NCI-H1930 (cell line): ENCODE measurements at places on chromosomes 13 and 19.

GRCh38 chr19:10815007-10815536 is 20.9 kb downstream of the TMED1 start:
- DNase-seq, result no peak

DNA sequence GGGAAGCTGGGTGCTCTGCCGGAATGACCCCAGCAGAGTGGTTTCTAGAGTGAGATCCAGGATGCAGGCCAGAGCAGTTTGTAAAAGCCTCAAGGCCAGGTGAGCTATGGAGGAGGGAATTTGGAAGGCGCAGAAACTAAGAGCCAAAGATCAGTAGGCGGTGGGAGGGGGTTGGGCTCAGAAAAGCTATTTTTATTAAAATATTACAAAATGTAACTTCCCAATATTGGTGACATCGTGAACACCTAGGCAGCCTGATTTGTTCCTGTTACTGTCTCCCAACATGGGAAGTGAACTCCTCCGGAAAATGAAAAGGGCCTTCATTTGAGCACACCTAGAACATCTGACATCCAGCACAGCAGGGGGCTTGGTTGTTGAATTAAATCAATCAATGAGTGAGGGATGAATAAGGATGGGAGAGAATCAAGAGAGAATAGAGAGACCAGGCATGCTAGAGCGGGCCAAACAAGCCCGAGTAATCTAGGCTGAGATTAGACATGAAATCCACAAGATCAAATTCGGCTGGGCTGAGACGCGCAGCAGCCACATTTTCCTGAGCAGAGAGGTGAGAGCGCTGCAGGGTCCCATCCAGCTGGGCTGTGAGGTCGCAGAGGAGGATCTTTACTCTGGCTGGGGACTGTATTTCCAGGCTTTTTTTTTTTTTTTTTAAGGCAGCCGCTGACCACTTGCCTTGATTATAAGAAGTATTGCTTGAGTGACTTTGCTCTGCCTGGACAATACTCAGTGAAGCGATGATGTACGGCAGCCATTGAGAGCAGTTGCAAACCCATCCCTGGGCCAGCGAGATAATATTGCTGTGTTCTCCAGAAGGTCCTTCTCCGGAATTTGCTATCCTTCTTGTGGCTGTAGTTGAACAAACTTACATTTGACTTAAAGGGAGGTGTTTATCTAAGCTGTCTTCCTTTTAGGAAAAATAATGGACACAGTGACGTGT is 178.0 kb upstream of the KL start:
- no peak for DNase-seq

GRCh38 chr13:70941454-70941853 is 833.2 kb upstream of the KLHL1 start:
- no peak for DNase-seq

DNA sequence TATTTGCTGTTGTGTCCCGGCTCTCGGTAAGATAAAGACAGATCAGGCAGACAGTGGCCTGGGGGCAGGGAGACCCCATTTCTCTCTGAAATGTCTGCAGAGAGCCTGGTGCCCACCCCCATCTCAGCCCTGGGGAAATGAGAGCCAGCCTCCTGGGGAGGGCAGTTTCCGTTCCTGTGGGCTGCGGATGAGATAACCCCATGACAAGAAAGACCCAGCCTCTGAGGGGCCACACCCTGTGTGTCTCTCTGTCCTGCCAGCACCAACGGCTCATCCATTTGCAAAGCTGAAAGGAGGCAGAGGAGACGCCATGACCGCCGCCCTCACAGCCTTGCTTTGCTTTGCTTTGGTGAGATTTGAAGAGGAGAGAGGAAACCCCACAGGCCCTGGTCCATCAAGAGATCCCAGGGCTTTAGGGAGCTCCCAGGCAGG is 28.1 kb upstream of the KIR3DL3 start:
- no peak for DNase-seq

- DNase-seq, result no peak
Measured at GRCh38 chr13:113652404-113653263, 5.4 kb downstream of the ATP4B start.

DNA sequence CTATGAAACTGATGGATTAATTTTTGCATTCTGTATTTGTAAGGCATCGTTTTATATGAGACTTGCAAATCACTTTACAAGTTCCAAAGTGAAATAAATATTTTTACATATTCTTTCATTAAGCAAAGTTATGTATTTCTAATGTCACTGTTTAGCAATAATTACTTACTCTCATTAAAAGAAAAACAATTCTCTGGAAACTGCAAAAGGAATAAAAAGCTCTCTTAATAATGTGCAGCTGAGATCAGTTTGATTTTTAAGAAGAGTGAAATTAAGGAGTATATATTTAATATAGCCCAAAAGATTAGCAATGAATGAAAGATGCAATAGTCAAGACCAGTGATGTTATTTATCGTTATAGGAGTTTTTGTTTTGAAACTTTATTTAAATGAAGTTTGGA is 155.2 kb downstream of the GPC5 start:
- no peak for DNase-seq

DNA sequence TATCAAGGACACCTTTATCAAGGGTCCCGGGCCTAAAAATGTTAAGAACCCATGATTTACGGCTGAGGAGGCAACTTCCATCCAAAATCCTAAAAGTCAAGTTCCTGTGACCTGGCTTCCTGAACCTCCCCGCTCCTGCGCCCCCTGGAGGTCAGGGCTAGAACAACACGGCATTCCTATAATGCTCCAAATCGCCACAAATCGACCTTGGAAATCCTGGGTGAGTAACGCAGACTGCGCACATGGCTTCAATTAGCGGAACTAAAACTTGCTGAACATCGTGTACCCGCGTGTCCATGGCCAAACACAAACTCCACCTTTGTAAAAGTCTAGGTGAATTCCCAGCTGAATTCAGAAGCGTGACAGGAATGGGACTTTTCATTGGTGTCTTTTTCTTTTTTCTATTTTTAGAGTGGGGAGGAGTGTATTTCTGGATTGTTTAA is 4.3 kb upstream of the C5AR1 start:
- DNase-seq, result no peak

GRCh38 chr13:106373989-106374572 is 161.4 kb downstream of the EFNB2 start:
- DNase-seq, result no peak

DNA sequence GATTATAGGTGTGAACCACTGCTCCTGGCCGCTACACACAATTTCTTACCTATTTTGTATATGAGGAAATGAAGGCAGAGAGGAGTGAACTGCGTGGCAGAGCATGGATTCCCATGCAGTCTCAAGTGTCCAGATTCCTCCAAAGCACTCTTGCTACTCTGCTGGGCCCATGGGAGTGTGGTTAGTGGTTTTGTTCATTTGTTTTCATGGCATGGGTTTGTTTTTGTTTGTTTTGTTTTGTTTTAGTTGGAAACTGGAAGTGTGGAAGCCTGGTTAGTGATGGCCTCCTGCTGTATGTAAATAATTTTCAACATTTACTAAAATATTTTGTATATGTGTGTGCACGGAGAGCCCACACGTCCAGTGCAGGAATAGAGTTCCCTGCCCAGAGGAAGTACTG is 61.3 kb upstream of the LRCH1 start:
- DNase-seq, result no peak

- no peak for DNase-seq
Measured at GRCh38 chr13:87999240-87999700, 328.1 kb downstream of the SLITRK5 start.

GRCh38 chr19:48370955-48371354 is 6.8 kb downstream of the SYNGR4 start:
- DNase-seq, result no peak

GRCh38 chr13:102688306-102688973 is 6.4 kb downstream of the METTL21C start:
- DNase-seq, result no peak

DNA sequence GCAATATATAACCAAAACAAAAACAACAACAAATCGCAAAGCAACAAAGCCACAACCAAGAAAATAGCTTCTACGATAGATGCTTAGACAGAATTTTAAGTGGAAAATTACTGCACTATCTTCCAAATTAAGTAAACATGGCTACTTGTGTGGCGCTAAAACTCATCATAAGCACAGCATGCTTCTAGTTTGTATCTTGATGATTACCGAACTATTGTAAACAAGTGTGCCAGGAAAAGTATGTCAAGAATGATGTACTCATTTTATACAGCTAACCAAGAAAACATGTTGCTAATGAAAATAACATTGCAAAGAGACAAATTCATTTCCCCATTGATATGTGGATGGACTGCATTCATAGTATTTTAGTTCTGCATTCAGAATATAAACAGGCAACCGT is 271.9 kb upstream of the GPC6 start:
- DNase-seq, result no peak

DNA sequence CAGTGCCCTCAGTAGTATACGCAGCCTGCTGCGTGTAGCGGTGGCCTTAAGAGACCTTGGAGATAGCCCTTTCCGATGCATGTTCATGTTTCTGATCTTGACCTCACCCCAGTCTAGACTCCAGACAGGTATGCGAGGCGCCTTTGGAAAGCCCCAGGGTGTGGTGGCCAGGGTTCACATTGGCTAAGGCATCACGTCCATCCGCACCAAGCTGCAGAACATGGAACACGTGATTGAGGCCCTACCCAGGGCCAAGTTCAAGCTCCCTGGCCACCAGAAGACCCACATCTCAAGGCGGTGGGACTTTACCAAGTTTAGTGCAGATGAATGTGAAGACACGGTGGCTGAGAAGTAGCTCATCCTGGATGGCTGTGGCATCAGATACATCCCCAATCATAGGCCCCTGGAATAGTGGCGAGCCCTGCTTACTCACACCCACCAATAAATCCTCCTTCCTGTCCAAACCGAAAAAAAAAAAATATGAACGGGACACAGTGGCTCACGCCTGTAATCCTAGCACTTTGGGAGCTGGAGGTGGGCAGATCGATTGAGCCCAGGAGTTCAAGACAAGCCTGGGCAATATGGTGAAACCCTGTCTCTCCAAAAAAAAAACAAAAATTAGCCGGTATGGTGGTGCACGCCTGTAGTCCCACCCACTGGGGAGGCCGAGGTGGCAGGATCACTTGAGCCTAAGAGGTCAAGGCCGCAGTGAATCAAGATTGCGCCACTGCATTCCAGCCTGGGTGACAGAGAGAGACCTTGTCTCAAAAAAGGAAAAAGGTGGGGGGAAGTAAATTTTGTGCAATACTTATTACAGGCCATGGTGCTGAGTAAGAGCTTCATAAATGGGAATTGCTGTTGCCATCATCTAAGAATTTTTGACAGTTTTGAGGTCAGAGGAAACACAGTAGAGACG is 12.4 kb upstream of the CBLC start:
- DNase-seq, result no peak

DNA sequence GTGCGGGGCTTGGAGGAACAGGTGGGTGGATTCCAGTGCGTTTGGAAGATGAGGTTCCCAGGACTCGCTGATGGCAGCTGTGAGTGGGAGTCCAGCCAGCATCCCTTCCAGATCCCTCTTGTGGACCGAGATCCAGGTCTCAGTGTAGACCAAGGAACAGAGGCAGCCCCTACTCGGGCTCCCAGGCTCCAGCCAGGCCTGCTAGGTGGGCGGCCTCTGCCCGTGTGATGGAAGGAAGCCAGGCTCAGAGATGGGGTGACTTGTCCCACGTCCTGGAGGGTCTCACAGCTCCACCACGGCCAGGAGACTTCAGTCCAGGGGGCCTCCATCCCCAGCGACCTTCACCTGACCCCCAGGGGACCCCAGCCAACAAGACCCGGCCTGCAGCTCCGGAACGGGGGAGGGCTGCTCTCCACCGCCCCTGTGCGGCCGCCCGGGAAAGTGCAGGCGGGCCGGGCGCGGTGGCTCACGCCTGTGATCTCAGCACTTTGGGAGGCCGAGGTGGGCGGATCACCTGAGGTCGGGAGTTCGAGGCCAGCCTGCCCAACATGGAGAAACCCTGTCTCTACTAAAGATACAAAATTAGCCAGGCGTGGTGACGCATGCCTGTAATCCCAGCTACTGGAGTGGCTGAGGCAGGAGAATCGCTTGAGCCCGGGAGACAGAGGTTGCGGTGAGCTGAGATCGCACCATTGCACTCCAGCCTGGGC is 729 bp upstream of the MADCAM1 start:
- peak; percentile 24 for DNase-seq

- no peak for DNase-seq
Measured at GRCh38 chr19:9658769-9659168, 16.1 kb downstream of the ZNF562 start.

GRCh38 chr13:48573213-48574007 is 40.5 kb upstream of the RCBTB2 start:
- no peak for DNase-seq

GRCh38 chr19:498977-499623 is 2.8 kb downstream of the MADCAM1 start:
- DNase-seq, result no peak
